ENCODE measurements at places on chromosomes 12 and 14. TPM values are rescaled to one million over a fixed set of nuclear protein-coding genes. Genes with fewer than 3 reads are reported as not detected.

The PLEKHD1 gene
- total RNA-seq: 0.26 TPM

The CCDC196 gene
- total RNA-seq: not detected

The FSCB gene
- not detected for total RNA-seq

DNA sequence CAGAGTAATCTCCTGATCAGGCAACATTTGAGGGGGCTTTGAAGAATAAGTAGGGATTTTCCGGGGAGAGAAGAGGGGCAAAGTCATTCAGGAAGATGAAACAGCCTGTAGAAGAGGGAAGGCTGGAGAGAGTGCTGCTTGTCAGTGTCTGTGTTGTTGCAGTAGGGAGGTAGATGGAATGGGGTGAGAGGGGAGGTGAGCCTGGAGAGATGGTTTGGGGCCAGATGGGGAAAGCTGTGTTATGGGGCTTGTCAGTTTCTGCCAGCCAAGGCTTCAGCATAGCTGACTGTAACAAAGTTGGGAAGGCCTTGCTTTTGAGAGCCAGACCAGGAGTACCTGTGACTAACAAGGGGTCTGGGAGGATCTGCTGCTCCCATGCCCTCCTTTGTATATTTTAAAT, 18.0 kb downstream of the BICD1 start:
- no peak for DNase-seq

- DNase-seq: no peak
Measured at GRCh38 chr12:41514021-41514777, 326.1 kb downstream of the PDZRN4 start.

DNA sequence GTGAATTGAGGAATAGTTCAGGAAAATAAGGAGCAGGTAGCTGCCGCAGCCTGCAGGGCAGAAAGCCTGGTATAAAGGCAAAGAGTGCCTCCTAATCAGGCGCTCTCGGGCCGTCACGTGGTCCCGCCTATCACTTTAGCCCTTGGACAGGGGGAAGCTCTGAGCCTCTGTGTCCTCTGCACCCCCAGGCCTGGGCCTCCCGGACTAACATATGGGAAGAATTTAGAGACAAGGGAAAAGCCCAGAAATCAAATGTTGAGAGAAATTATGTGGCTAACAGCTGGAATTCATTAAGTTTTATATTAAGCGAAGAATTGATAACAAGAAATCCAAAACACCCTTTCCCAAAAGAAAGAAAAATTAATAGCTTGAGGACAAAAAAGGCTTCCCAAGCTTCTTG, 417.7 kb downstream of the ATP23 start:
- DNase-seq: no peak

Measured in aorta (tissue), 5 donors.